T-cell (primary cell): ENCODE measurements at places on chromosomes 7 and 10.
A peak's percentile ranks its signal among the peaks of the same experiment; 100 is the strongest.

DNA sequence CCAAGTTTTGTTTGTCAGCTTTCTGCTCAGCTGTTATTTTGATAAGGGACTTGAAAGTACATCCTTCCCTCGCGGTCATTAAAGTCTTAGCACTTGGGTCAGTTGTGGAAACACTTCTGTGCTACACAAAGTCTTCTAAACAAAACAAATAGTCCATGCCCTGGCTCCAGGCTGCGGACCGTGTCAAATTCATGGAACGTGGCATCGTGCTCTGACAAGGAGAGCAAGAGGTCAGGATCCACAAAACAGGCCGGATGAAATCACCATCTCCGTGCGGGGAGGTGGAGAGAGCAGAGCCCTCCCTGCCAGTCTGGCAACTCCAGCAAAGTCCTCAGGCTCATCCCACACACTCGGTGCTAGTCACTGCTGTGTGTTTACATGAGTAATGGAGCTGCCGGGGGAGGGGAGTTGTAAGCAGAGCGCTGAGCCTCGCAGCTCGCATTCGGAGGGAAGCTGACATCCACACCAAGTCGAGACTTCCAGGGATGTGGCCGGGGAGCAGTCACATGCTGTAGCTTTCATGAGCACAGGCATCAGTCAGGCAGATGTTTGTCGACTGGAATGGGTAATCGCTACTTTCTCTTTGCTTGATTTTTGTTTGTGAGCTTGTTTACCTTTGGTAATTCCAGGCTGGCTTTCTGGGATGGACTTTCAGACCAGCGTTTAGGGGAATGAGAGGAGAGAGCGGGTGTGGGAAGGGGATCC is 147.6 kb downstream of the ARID5B start:
- DNase-seq = peak; percentile 34

DNA sequence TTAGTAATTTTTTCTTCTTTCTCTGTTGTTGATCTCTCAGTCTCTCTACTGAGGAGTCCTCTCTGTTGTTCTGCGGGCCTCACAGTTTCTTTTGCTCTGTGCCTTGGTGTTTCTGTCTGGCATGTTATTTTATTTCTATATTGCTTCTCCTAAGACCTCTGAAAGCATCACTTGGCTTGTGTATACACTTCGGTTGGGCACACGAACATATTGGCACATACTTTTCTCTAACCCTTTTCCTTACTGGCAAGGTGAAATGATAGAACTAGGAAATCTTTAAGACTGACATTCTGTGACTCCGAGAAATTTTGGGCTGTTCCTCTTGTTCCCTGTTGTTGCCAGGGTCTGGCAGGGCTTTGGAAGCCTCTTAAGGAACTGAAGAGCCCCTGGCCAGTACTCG is 148.9 kb downstream of the CELF2 start:
- no peak for DNase-seq

GRCh38 chr10:79555354-79556309 is 4.6 kb downstream of the SFTPA2 start:
- no peak for DNase-seq

- no peak for DNase-seq
Measured at GRCh38 chr10:34255035-34255434, 560.1 kb downstream of the PARD3 start.

GRCh38 chr7:85135977-85136376 is 50.9 kb downstream of the SEMA3D start:
- DNase-seq = no peak

- DNase-seq = no peak
Measured at GRCh38 chr7:151260471-151260870, 12.0 kb upstream of the SMARCD3 start.

DNA sequence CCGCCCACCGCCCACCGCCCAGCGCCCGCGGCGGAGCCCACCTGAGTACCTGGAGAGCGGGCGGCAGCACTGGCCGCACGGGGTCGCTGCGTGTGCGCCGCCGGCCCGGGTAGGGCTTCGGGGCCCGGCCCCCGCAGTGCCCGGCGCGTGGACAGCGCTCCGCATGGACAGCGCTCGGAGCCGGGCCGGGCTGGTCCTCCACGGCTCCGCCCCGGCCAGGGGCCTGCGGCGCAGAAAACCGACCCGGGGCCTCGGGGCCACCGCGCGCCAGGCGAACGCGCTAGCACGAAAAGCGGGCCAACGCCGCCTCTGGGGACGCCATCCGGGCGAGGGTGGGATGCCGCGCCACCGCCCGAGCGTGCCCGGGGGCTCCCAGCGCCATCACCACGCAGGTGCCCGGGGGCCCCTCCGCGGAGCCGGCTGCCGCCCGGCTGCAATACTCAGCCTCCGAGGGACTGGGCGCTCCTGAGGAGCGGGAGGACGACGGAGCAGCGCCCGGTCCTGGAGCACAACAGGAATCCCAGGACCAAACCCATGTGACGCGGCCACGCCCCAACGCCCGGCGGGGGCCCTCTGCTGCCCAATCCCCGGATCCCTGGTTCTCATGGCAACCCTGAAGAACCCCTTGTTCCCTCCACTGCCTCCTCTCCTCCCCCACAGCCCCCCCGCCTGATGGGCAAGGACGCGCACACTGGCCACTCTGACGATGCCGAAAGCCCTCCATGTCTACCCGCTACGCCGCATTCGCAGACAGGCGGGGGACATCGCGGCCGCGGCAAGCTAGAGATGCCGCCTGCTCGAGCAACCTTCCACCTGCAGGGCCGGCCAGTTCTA is at the start of gene GRB10:
Gene GRB10, minus strand, starts transcription at position 522 of the 834 bp plus-strand sequence. CDS start 50,574 bp downstream, outside the sequence.
- no peak for DNase-seq

GRCh38 chr10:63437116-63437949 is 28.4 kb downstream of the JMJD1C start:
- DNase-seq = no peak

DNA sequence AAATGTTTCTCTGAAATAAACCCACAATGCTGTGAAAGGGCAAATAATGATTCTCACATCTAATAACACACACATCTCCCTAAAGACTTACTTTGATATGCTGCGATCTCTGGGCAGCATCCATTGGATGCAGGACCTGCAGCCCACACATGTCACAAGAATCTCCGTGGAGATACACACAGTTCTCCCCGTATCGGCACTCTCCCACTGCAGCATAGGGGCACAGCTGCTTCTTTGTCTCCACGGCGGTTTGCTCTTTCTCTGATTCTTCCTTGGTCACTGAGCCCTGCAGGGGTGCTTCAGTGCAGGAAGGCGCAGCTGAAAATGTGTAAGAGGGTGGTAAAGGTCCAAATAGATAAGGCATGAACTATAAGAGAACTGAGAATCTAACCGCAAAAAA is 20.4 kb downstream of the MKRN1 start:
- no peak for DNase-seq

- DNase-seq = no peak
Measured at GRCh38 chr7:137423321-137423720, 79.8 kb upstream of the PTN start.

DNA sequence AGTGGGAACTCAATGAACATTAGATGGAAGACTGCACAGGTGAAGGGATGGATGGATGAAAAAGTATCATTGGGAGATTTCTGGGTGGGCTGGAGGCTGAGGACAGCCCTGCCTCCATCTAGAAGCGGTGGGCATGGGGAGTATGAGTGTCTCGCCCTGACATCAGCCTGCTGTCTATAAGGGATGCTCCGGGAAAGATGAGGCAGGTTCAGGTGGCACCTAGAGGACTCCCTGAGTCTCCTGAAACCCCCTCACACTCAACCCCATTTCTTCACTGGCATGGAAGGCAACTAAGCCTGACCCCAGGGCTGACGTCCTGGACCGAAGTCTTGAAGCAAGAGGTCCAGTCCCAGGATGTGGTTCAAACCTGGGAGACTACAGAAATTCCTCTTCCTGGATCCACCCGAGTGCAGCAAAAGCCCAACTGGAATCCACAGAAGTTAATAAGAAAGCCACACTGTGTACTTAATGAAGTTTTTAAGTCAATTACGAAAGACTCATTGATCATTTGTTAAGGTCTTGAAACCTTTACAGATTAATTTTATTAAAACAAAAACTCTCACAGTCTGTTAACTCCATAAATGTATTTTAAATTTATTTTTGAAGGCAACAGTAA is 238.8 kb downstream of the EMX2 start:
- no peak for DNase-seq

DNA sequence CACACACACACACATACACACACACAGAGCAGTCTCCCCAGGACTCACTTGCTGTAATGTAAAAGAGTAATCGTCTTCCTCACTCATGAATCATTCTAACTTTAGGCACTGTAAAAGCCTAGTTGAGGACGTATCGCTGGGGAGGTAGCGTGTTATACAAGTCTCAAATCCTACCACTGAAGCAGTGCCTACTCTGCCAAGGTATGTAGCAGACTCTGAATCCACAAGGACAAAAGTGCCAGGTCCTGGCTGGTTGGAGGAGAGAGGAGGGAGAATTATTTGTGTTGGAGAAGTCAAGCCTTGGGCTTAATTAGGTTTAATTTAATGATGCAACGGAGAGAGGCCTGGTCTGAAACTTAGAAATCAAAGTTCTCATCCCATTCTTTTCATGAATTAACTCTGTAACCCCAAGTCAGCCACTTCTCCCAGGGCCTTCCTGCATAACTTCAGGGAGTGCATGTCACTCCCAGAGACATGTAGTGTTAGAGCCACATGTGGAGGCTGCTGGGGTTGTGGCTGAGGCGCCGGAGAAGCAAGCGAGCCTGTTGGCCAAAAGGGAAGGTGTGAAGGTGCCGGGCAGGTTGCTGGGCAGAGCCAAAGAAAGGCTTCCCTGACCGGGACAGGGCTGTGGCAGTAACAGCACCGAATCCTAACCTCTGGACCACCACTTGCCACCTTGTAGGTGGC is 36.7 kb downstream of the NKX2-3 start:
- DNase-seq = no peak

GRCh38 chr7:103735377-103735776 is 254.1 kb downstream of the RELN start:
- DNase-seq = no peak

- DNase-seq = no peak
Measured at GRCh38 chr7:36117203-36117840, 35.7 kb upstream of the EEPD1 start.

DNA sequence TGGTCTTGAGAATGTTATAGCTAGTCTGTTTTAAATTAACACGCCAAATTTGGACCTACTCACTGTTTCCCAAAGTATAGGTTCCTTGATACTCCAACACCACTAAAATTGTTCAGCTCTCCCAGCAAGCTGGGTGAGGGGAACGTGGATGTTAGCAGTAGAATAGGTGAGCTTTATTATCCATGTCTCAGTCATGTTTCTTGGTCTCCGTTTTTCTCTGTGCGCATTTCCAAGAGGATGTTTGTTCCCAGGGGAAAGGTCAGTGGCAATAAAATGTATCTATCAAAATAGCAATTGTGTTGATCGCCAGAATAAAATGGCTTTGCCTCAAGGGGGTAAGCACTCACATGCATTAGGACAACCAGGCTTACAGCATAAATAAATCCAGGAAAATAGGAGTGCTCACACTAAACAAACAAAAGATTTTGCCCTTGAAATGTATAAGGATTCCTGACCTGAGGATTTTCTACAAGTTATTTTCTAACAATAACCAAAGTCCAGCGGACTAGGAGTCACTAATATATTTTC is 187.0 kb upstream of the C7orf33 start:
- no peak for DNase-seq

DNA sequence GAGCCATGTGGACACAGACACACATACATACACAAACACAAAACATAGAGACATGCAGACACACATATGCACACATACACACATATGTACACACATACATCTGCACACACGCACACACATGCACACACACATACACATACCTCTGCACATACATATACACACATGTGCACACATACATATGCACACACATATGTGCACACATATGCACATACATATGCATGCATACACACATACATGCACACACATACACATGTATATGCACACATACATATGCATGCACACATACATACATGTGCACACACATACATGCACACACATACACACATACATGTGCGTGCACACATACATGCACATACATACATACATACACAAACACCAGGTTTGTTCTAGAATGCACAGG is 236.3 kb upstream of the FOXK1 start:
- no peak for DNase-seq

GRCh38 chr10:44963772-44964633 is 4.4 kb downstream of the RASSF4 start:
- no peak for DNase-seq

DNA sequence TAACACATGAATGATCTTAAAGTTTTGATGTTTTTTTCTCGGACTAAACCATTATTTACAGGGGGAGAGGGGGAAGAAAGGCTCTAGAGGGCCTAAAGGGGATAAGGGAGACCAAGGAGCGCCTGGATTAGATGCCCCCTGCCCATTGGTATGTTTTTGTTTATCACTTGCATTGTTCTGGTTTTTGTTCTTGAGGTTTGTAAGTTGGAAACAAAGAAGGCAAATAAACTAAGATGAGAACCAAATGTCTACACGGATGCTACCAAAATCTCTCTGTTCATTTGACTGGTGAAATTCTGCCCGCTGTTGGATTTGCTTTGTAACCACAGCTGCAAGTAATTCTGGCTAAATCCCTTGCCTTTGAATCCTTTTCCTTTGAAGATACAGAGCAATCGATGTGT is 99.8 kb upstream of the MACROH2A2 start:
- no peak for DNase-seq

- DNase-seq = peak; percentile 65
Measured at GRCh38 chr10:17029581-17030271, 99.9 kb downstream of the CUBN start.

DNA sequence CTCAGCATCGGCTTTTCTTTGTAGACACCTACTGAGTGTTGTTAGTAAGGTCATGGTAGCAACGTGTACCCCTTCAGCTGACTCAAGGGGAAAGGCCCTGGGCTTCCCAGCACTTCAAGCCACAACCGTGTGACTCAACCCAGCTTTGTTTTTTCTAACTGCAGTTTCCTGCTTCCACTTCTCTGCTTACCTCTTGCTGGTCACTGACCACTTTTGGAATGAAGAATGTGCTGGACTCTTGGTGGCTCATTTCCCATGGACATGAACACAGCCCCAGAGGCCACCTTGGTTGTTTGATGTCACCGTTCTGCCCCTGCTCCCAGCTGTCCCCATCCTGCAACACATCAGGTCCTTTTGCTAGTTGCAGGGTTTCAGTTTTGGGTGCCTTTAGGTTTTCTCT is 69.5 kb upstream of the ZNF438 start:
- DNase-seq = no peak

GRCh38 chr7:20019757-20020432 is 197.3 kb downstream of the MACC1 start:
- no peak for DNase-seq
